ENCODE measurements at places on chromosomes 7 and 10.

DNA sequence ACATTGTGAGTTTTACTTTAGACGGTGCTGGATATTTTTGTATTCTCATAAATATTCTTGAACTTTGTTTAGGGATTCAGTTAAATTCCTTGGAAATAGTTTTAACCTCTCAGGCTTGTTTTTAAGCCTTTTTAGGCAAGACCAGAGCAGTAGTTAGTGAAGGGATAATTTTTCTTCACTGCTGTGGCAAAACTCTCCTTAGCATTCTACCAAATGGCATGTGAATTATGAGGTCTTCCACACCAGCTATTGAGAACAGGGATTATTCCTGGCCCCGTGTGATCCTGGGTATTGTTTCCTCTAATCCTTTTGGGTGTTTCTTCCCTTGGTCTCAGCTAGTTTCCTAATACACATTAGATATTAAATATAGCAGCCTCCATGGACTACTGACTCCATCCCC lies 46.2 kb downstream of the CCDC71L start:
- no peak for DNase-seq

- DNase-seq = no peak
Observed at GRCh38 chr7:27116031-27116961, 13.8 kb upstream of the HOXA2 start.

- no peak for DNase-seq
Observed at GRCh38 chr7:44140341-44140740, 791 bp downstream of the MYL7 start.

DNA sequence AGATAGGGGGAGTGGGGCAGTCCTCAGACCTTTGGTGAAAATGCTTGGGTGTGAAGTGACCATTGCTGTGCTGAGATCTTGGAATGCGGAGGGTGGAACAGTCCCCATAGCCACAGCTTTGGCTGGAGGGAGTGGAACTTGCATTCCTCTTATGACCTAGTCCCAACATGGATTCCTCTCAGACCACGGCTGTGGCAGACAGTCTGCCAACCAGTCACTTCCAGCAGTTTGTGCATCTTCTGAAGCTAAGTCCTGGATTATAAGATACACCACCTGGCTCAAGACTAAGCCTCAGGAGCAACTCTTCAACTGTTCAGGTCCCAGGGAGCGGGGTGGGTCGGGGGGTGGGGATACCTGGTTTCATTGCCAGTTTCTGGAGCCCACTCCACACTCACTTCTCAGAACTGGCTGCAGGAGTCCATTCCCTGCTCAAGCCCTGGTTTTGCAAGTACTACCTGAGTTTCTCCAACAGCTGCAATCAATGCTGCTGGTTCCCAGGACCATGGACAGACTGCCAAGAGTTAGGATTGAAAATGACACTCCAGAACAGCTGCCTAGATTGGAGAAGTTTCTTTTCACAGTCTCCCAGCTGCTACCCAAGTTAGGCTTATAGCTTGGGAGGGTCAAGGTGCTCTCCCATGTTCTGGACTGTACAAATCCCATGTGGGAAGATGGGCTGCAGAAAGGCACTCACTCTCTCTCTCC lies 29.1 kb upstream of the DGKB start:
- no peak for DNase-seq

- no peak for DNase-seq
Observed at GRCh38 chr10:131888186-131888604, 12.6 kb upstream of the PPP2R2D start.

- DNase-seq = no peak
Observed at GRCh38 chr7:98120559-98120958, 13.9 kb downstream of the LMTK2 start.

- DNase-seq = no peak
Observed at GRCh38 chr7:105298439-105298894, 90.3 kb downstream of the SRPK2 start.

DNA sequence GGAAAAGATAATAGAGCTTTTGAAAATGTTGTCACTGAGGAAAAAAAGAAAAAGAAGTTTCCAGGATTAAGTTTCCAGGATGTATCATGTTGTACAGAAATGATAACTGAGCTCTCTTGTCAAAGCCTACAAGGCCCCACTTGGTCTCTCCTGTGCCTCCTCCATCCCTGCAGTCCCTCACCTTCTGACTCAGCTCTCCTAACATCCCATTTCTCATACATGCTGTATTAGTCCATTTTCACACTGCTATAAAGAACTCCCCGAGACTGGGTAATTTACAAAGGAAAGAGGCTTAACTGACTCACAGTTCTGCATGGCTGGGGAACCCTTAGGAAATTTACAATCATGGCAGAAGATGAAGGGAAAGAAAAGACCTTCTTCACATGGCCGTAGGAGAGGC lies 3.8 kb upstream of the DGKI start:
- no peak for DNase-seq

GRCh38 chr7:33888166-33888565 lies 17.2 kb upstream of the BMPER start:
- no peak for DNase-seq

DNA sequence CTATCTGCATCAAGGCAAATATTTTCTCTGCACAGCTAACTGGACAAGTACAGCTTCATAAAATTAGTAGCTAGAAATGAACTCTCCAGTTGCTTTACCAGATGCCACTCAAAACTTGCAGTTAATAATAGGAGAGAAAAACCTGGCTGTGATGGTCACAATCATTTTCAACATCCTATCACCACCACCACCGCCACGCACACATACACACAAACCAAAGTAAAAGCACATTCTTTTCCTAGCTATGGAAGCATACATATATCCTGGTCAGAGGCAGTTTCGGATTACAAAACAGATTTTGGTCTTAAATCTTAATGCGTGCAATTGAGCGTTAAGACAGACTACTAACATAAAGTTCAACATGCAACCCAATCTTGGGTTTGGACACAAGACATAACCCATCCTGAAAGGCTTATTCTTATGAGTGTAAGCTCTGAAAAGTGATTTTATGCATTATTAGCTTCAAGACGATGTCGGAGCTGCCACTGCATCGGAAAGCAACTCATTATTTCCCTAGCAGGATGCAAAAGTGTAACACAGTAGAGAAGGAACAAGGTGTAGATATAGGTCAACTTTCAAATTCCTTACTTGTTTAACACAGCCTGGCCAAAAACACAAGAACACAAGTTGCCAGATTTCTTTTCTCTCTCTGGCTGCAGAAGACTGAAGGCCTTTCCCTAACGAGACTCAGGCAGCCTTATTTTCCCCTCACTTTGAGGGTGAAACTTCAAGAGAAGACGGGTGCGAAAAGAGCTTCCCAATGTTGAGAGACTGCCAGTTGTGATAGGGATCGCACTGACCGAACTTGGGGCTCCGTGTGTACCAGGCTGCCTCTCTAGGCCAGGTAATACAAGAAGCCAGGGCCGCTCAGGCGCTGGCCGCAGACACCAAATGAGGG lies 1.2 kb downstream of the CACUL1 start:
- no peak for DNase-seq

- peak; percentile 76 for DNase-seq
Observed at GRCh38 chr10:24920907-24921881, 31.2 kb downstream of the PRTFDC1 start.

GRCh38 chr7:47759056-47759706 lies 177.3 kb upstream of the TNS3 start:
- DNase-seq = no peak

DNA sequence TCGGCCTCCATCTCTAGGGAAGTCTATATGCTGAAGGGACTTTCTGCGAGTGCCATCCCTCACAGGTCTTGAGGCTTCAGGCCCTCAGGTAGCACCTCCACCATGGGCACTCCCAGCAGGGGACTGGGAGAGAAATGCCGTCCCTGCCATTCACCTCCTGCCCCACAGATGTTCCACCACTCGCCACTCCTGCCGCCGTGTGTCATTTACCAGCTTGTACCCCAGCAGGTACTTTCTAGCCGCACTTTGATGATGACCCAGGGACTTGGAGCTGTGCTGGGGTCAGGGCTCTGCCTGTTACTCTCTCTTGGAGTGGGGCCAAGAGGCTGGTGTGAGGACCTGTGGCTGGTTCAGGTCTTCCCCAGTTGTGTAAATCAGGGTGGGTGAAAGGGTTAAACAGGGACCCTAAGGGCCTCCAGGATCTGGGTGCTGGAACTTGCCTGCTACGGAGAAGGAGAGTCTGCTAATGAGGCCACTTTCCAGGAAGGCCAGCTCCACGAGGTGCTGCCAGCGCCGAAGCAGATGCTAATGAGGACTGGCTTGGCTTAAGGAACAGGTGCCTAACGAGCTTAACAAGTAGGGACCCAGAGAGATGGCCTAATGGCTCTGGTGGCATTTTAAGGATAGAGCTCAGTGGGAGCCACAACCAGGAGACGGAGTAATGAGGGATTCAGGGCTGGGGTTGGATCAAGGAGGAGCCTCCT lies 32.4 kb downstream of the CRHR2 start:
- DNase-seq = no peak

- peak; percentile 43 for DNase-seq
Observed at GRCh38 chr7:86469680-86470295, 173.9 kb upstream of the GRM3 start.

GRCh38 chr10:110637558-110638053 lies 6.5 kb upstream of the RBM20 start:
- no peak for DNase-seq

GRCh38 chr7:111312966-111313365 lies 222.0 kb downstream of the LRRN3 start:
- no peak for DNase-seq

GRCh38 chr10:77606751-77607150 lies 30.9 kb downstream of the KCNMA1 start:
- no peak for DNase-seq

- DNase-seq = peak; percentile 8
Observed at GRCh38 chr10:83917537-83918506, 221.5 kb upstream of the GHITM start.

GRCh38 chr7:136194878-136195277 lies 217.7 kb upstream of the MTPN start:
- DNase-seq = no peak

GRCh38 chr10:125009661-125010161 lies 67.8 kb downstream of the ZRANB1 start:
- no peak for DNase-seq

GRCh38 chr10:100826031-100826651 lies 80.8 kb downstream of the PAX2 start:
- no peak for DNase-seq

DNA sequence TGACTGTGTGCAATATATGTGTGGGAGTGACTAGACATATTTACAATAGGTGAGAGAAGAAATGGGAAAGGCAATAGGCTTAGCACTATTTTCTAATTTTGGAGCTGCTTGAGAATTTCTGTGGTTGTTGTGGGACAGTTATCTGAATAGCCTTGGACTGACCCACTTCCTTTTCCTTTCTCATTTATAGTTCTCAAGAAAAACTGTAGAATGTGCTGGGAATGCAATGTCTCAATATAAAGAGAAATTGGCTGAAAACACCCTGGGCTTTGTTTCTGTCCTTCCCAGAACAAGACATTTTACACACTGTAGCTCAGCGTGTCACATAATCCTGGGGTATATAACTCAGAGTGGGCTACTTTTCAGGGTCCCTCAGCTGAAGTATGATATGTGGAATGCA lies 153.0 kb upstream of the RHOBTB1 start:
- DNase-seq = no peak

- no peak for DNase-seq
Observed at GRCh38 chr7:867406-868188, 8.8 kb upstream of the GET4 start.

- DNase-seq = no peak
Observed at GRCh38 chr10:43673471-43673870, 24.8 kb upstream of the ZNF32 start.

DNA sequence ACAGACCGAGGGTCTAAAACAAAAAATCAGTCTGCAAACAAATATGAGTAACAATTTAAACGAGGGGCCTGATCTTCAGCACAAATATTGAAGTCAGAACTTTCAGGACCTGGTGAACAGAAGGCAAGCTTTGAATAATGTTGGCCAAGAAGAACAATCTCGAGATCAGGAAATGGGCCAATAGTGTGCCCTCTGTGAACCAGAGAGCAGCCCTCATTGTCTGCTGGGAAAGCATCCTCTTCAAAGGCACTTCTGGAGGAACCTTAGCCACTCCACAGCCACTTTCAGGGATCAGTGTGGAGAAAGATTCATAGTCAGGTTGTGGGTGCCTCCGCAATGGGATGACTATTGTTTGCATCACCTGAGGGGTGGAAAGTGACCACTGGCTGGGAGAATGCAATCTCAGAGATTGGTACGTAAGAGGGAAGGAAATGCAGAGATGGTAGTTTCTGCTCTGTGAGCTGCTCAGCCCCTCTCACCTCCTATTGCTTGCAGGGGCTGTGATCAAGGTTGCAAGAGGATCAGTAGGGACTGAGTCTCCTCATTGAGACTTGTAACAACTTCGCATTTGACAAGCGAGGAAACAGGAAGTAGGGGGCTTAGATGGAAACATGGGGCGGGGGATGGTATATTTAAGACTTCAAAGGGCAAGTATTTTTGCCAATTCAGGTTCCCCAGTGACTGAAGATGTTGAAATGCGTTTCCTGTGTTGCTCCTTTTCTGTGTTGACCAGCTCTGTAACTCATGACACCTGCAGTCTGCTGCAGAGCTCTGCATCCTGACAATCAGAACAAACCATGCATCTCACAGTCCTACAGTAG lies 28.4 kb upstream of the IFRD1 start:
- DNase-seq = peak; percentile 6

DNA sequence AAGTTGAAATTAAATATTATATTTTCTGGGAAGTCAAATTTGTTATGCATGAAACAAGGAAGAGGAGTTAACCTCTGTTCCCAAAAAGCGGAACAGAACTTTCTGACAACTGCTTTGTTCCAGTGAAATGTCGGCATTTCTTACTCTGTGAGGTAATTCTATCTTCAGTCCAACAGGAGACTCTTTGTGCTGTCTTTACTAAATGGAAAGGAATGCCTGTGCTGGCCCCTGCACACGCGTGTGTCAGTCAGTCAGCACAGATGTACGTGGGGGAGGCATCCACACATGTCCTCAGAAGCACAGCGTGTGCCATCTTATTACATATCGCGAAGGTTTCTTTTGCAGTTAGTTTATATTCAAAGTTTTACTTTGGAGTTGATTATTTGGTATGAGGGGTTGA lies 37.5 kb downstream of the NET1 start:
- DNase-seq = no peak

DNA sequence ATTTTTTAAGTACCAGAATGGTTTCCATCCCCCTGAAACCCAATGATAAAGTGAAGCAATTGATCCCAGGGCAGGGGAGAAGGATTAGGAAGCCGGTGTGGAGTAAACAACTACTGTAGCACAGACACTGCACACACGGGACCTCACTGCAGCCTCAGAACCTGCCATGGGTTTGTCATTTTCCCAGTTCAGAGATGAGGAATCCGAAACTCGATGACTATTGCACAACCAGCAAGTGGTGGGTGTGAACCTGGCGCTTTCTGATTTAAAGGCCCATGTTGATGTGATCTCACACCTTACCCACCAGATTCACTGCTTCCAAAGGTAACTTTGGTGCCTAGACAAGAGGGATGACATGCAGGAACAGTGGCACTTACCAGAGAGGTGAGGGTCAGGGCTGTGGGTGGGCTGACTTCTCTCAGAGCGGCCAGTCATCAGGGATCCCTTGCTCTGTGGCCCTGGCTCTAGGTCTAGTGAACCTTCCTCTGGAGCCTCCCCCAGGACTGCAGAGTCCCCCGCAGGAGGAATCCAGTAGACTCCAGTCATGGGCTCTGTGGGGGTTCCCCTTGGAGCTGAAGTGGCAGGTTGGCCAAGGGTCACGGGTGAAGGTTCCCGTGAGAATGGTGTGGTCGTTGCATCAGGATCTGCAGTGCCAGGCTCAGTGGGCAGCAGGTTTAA lies 62.8 kb downstream of the PKD1L1 start:
- no peak for DNase-seq

Data from stimulated activated naive CD8-positive, alpha-beta T cell treated with anti-CD3 and anti-CD28 coated beads, Interleukin-15, Interleukin-2, amounts not matched to agents 100 U/mL and 50 U/mL, for 24 hours (primary cell).